ENCODE measurements at places on chromosomes 7 and 10.
A peak's percentile ranks its signal among the peaks of the same experiment; 100 is the strongest.

DNA sequence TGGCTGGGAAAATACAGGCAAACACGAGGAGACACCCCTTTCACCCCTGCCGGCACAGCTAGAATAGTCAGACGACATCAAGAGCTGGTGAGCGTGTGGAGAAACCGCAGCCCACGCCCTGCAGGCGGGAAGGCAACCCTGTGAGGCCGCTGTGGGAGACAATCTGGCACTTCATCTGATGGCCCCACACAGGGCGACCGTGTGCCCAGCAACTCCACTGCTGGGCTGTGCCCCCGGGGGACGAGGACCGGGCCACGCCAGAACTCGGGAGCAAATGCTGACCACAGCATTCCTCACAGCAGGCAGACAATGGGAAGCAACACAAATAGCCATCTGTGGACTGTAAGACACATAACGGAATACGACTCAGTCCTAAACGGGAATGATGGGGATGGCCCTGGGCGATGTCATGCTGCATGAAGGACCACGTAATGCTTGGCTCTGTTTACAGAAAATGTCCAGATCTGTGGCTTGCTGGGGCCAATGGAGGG lies 58.9 kb downstream of the CFAP46 start:
- no peak for ATAC-seq

GRCh38 chr7:508461-509170 lies 11.0 kb downstream of the PDGFA start:
- no peak for ATAC-seq

DNA sequence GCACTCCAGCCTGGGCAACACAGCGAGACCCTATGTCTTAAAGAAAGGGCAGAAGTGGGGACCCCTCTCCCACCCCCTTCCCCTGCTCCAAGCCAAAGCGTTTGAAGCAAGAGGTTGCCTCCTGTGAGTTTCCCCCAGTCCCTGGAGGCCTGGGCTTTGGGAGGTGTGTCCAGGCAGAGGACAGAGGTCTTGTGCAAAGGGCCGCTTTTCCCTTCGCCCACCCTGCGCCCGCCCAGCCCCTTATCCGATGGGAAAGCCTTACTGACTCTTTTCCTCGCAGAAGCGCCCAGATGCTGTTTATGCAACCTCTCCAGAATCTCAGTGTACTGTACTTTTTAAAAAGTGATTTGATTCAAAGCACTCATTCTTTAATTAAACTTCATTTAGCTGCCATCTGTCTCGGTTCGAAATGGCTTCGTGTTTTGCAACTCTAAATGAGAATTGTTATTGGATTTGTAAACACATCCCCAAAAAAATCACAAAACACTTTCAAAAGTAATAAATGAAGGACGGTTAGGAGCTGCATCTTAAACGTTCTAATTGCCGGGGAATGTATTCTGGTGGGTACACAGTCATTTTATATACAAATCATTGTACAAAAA lies 50.5 kb upstream of the GTF2I start:
- ATAC-seq, result no peak

DNA sequence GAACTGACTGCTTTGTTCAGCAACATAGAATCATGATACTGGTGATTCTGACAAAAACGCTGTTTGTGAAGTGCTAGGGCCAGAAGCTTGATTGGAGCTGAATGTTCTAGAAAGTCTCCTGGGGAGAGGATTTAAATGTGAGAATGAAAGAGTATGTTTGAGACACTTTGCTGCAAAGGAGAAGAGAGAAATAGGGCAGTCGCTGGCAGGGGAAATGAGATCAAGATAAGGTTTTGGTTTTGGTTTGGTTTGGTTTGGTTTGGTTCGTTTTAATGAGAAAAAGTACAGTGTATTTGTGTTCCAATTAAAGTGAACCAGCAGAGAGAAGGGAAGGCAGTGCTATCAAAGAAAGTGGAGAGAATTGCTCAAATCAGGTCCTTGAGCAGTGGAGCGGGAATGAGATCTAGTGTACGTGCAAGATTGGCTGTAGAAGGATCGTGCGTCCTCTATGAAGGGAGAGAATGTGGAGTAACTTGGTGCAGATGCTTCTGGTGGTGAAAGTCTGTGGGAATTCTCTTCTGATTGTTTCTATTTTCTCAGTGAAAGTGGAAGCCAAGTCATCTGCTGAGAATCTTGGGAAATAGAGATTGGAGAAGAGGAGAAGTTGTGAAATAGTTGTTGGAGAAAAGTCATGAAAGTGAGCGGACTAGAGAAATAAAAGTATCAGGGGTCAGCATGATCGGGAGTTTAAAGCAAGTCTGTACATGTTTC lies 270.5 kb downstream of the CCDC3 start:
- ATAC-seq, result no peak

GRCh38 chr7:111492234-111492633 lies 70.1 kb downstream of the IMMP2L start:
- no peak for ATAC-seq

GRCh38 chr10:25675615-25676014 lies 258.4 kb upstream of the MYO3A start:
- no peak for ATAC-seq

DNA sequence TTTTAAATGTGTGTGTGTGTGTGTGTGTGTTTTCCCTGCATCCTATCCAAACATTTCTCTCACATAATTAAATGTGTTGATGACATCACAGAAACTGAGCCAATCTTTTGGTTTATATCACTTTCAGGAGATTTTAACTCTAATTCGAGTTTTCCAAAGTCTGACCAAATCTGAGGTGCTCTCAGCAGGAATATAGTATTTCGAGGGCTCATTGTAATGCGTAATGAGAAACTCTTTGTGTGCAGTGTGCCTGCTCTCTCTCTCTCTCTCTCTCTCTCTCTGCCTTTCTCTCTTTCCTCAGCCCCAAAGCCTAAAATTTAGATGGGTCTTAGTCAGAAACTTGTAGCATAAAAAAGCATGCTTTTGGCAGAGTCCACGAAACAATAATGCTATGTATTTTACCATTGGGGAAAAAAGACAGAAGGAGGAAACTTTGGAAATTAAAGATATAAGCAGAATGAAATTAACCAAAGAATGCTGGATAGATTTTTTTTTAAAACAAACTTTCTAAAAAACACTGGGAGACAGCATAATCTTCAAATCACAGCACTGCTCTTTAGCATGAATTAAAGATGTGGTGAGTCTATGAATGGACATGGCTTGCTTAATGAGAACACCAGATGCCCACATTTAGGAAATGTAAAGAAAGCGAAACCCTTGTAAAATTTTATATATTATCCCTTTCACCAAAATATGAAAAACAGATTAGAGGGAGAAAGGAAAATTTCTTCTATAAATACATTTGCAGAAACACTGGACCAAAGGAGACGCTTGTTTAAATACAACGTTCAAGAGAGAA lies 206.8 kb upstream of the HABP2 start:
- ATAC-seq, result no peak

GRCh38 chr10:133276435-133277201 lies at the start of gene ADAM8:
Gene ADAM8, minus strand, starts transcription at chr10:133276868. Its CDS starts 51 bp downstream, at chr10:133276817.
- ATAC-seq, result peak; percentile 44

GRCh38 chr7:36787933-36788378 lies 63.7 kb upstream of the AOAH start:
- peak; percentile 36 for ATAC-seq

DNA sequence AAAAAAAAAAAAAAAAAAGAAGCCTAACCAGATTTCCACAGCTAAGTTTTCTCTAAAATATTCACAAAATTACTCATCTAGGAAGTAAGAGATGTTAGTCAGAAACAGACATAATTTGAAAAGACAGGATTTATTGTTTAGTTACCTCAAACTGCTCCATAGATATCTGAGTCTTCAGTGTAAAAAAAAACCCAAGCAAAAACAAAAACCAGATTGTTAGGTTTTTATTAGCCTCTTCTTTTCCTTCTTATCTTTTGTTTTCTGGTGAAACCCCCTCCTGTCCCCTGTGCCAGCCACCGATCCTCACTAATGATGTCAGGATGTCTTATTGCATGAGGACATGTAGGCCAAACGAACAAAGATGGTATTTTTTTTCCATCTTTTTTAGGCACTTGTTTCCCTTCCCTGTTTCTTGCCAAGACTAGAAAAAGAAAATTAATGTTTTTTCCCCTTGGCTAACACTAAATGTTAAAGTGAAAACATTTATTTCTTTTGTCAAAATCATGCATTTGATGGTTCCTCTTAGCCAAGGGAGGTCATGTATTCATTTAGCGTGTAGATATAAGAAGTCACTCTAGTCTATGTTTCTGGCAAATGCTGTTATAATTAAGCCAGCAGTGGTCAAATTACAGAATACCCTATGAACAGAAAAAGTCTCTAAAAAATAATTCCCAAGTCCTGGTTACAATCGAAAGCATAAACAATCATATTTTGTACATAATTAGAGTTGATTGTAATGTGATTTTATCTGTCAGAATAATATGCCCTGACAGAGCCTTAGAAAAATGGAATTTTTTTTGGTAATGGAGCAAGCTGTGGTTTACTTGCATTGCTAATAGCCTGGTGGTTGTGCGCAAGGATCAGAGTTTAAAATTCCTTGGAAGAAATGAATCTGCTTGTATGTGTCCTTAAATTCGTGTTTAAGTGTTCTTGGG lies 702.4 kb upstream of the FZD8 start:
- no peak for ATAC-seq

DNA sequence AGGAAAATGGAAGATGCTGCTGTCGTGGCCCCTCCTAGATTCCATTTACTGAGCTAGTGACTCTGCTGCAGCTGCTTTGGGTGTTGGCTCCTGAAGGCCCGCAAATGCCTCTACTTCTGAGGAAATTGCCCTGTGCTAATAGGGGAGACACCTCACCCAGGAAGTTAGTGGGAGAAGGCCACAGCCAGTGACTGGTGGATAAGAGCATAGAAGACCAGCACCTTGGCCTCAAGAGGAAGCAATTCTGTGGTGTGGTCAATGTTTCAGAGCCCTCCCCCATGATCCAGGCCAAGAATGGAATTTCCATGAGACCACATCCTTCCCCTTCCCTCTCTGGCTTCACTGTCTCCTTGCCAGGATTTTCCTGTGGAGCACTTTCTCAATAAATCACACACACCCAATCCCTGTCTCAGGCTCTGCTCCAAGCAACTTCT lies 25.0 kb upstream of the FZD1 start:
- no peak for ATAC-seq

DNA sequence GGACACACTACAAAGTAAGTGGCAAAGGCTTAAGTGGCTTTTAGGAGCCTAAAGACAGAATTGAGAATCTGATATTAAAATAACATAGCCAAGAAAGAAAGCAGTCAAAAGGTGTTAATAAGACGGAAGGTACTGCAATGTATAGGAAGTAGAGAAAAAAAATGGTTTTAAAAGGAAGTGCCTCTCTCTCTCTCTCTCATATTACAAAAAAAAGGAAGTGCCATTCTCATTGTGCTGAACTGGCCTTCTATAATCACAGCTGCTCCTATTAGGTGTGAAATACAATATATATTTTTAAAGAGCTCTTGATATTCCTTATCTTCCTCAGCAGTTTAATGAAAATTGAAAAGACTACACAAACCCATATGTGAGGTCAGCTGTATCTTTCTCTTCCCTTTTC lies 199.4 kb upstream of the NPVF start:
- ATAC-seq, result no peak

- ATAC-seq, result no peak
Measured at GRCh38 chr7:127995156-127995880, 35.9 kb downstream of the LRRC4 start.

GRCh38 chr7:122014697-122015096 lies 129.4 kb downstream of the AASS start:
- no peak for ATAC-seq

DNA sequence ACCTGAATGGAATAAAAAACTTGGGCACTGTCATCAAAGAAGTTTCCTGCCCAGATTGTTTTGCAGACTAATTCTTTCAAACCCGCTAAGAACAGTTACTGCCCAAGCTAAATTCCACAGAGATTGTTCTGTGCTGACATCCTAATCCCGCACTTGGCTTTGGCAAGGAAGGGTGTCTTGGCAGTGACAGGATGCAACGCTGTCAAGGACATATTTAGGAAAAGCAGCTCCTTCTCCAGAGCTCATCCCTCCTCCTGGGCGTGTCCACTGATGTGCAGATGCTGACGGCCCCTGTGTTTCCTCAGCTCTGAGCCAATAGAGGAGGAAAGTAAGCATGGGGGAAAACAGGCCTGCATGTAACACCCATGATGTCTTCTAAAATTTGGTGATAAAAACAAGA lies 74.2 kb downstream of the EEPD1 start:
- ATAC-seq, result no peak

GRCh38 chr10:43235070-43235900 lies 31.6 kb downstream of the RASGEF1A start:
- ATAC-seq, result no peak

GRCh38 chr10:130547368-130547767 lies 411.2 kb downstream of the GLRX3 start:
- no peak for ATAC-seq

DNA sequence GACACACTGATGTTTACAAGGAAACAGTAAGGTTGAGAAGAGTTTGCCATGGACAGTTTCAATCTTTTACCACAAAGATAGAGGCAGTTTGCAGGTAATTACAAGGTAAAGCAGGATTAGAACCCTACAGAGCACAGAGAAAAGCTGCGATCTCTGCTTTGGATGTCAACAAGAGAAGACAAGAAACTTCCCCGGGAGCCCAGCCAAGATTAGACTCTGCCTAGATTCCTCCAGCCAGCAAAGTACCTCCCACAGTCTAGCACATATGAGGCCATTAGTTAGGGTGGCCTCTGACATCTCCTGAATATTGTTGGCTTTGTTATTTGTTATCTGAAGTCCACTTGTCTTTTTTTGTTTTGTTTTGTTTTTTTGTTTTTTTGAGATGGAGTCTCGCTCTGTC lies 178.1 kb downstream of the CALN1 start:
- ATAC-seq, result no peak

DNA sequence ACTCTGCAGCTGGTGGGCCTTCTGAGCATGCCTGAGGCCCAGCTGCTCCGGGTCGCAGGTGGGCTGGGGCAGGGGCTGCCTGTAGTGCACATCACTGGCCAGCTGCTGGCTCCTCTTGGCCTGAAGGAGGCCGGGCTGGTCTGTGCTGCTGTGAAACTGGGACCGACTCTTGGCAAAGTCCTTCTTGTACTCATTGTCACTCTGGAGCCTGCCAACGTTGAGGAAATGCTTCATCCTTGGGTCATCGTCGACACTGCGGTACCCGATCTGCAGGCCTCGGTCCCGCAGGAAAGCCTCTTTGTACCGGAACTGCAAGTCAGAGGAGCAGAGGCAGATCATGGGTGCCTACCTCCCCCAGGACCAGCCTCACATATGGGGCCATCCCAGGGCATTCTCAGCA lies 37.7 kb downstream of the HABP2 start:
- no peak for ATAC-seq

DNA sequence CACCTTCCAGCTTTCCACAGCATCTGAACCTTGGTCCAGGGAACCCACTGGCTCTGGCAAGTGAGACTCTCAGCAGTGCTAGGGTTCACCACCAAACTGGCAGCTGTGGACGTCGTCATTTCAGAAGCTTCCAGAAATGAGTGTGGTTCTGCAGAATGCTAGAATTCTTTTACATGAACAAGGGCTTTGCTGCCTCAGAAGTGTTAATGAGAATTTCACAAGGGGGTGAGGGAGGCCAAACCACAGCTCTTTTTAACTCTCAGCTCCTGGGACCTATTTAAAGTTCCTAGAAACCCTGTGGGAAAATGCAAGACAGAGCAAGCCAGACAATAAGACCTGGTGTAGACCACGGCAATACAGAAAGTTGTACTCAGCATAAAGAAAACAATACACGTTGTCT lies 129.3 kb upstream of the BET1 start:
- no peak for ATAC-seq

- no peak for ATAC-seq
Measured at GRCh38 chr10:71534568-71535194, 138.0 kb downstream of the CDH23 start.

- ATAC-seq, result no peak
Measured at GRCh38 chr7:2546776-2547586, 8.3 kb downstream of the BRAT1 start.

GRCh38 chr10:45446858-45447257 lies 72.8 kb downstream of the ALOX5 start:
- ATAC-seq, result no peak
